ENCODE measurements at places on chromosomes 3 and 15.

DNA sequence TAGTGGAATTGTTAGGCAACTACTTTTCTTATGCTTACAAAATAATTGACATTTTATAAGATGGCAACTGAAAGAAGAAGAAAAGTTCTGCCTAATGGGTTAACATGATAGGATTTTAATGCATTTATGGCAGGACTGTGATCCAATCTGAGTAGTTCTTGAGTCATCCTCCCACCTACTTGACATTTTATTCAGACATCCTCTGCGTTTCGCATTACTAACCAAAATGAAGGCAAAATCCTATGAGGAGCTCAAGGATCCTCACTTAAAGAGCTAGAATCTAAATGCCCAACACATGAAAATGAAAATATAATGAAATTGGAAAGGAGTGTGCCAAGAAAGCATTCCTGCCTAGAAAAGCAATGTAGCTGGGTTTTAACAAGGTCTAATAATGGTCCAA lies 581.1 kb upstream of the SEMA6D start:
- no peak for DNase-seq

DNA sequence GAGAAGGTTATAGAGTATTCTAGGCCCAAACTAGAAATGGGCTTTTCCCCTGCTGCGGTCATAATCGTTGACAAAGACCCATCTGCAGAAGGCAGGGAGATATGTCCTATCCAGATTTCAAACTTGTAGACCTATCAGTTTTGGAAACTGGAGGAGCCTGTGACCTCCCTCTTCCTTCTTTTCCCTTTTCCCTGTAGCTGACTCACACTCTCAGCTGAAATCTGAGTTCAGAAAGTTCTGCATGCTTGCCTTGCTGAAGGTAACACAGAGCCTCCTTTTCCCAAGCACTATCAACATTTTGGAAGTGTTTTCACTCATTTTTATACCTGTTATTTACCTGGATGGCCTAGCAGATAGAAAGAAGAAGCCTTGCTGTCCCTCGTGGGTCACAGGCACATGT lies 59.1 kb upstream of the PSMD6 start:
- no peak for DNase-seq

DNA sequence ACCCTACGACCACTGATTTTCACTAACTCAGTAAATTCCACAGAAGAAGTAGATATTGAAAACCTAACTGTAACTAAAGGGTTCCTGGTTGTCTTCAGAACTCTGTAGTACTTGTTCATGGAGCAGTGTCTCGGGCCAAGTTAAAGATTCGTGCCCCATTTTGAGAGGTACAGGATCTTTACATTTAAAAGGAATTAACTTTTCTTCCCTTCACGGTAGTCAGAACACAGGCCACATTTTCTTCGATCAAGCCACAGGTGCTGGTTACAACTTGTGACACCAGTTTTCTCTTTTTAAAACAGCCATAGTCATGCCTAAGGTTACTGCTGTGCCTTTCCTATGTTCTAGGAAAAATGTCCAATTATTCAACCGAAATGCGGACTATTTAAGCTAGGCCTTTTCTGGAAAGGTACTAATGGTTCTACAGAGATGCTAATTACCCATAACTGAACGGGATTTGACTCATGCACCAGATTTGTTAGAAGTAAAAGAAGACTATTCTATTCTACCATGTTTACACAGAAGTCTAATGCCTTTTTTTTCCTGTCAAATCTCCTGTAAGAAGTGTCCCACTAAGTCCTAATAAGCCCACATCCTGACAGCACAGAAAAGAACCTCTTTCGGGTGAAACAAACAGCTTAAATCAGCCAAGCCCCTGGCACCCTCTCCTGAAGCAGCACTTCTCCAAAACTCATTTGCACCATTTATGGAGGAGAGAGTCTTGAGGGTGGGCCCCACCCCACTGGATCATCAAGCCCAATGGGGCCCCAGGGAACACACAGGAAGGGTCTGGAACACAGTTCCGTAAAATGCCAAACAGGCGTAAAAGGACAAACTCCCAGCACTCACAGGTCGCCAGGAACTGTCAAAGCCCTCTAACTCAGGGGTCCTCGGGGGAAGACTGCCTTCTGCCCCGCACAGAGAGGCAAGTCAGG lies 1.9 kb downstream of the LRIG1 start:
- no peak for DNase-seq

GRCh38 chr3:53044371-53044710 lies 1.5 kb downstream of the SFMBT1 start:
- no peak for DNase-seq

DNA sequence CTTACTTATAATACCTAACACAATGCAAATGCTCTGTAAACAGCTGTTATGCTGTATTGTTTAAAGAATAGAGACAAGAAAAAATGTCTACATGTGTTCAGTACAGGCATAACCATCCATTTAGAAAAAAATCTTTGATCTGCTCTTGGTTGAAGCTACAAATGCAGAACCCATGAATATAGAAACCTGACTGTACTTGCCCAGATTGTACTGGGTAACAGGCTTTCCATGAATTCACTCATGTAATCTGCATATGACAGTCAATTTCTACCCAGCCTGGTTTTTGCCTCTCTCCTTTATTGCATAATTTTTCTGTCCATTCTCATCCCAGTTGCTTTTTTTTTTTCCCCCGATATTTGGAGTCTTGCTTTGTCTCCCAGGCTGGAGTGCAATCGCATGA lies 62.6 kb upstream of the ETV5 start:
- DNase-seq: no peak

GRCh38 chr3:42710323-42711021 lies 7.9 kb upstream of the HHATL start:
- no peak for DNase-seq

GRCh38 chr3:66405701-66406091 lies 95.1 kb downstream of the LRIG1 start:
- DNase-seq: peak; percentile 67

GRCh38 chr15:77486542-77487468 lies 66.1 kb downstream of the HMG20A start:
- no peak for DNase-seq

GRCh38 chr15:79682285-79682684 lies 214.5 kb downstream of the MTHFS start:
- DNase-seq: peak; percentile 84
